ENCODE measurements at places on chromosomes 5 and 9.

DNA sequence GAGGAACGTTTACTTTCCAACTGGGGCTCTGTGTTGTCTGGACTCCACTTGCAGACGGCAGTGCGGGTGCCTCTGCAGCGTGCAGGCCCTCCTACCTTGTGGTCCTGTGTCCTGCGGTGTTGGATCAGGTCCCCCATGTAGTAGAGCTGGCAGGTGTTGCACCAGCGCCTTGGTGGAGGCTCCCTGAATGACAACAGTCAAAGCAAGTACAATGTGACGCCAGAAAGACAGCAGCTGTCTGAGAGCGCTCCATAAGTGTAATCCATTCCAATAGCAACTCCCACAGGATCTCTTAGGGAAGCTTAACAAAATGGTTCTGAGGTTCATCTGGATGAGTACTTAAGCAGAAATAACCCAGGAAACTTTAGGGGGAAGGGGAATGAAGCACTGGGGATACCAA lies 9.9 kb downstream of the BBLN start:
- peaks cover 60% of the 10 kb centered on the region for H3K36me3 ChIP-seq
- no peak overlapping the region for H3K4me3 ChIP-seq
- H3K27ac ChIP-seq: no peak overlapping the region

DNA sequence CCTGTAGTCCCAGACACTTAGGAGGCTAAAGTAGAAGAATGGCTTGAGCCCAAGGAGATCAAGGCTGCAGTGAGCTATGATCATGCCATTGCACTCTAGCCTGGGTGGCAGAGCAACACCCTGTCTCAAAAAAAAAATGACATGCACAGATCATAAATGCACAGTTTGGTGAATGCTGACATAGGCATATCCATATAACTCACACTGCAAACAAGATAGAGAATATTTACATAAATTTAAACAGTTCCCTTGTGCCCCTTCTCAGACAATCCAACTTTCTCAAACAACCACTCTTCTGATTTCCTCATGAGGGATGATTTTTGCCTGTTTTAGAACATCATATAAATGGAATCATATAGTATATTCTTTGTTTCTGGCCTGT lies 88.7 kb upstream of the CAST start:
- H3K36me3 ChIP-seq: no peaks in the 10 kb centered on the region
- H3K4me1 ChIP-seq: no peaks in the 10 kb centered on the region
- no peak overlapping the region for H3K27ac ChIP-seq
- H3K4me3 ChIP-seq: no peak overlapping the region
- DNase-seq: no peak

DNA sequence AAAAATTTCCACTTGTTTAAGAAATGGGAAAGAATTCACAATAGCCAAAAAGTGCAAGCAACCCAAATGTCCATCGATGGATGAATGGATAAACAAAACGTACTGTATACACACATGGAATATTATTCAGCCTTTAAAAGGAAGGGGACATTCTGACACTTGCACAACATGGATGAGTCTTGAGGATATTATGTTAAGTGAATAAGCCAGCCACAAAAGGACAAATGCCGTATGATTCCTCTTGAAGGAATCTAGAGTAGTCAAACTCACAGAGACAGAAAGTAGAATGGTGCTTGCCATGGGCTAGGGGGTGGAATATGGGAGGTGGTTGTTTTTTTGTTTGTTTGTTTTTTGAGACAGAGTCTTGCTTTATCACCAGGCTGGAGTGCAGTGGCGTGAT lies 3.8 kb upstream of the ATP6V0E1 start:
- no peak for DNase-seq
- H3K27me3 ChIP-seq: peaks cover 17% of the 10 kb centered on the region
- H3K36me3 ChIP-seq: no peaks in the 10 kb centered on the region
- H3K27ac ChIP-seq: no peak overlapping the region

DNA sequence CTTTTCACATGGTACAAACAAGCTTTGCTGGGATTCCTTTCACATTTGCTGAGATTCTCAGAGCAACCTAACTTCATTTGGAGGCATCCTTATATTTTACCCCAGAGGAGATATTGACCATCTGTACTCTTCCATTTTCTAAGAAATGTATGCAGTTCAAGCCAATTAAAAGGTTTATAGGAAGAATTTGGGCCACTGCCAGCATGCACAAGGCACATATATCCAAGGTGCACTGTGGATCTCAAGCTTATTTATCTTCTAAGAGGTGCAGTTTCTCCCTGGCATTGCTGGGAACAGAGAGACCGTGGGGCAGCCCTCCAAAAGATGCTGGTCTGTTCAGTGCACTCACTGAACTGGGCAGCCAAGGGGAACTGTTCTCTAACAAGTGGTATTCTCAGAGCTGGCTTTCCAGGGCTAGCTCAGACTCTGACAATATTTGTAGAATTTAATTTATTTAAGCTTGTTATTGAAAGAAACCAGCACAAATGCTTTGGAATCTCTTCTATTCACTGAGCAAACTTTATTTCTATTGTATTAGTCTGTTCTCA lies 213.3 kb downstream of the TENT4A start:
- no peaks in the 10 kb centered on the region for H3K4me1 ChIP-seq
- H3K27ac ChIP-seq: no peak overlapping the region
- H3K27me3 ChIP-seq: no peaks in the 10 kb centered on the region
- H3K36me3 ChIP-seq: no peaks in the 10 kb centered on the region

- H3K27ac ChIP-seq: no peak overlapping the region
- H3K27me3 ChIP-seq: no peaks in the 10 kb centered on the region
- H3K4me1 ChIP-seq: peaks cover 6% of the 10 kb centered on the region
- H3K36me3 ChIP-seq: peaks cover 74% of the 10 kb centered on the region
Measured at GRCh38 chr5:43551731-43552130, 5.1 kb downstream of the PAIP1 start.

- no peak overlapping the region for H3K27ac ChIP-seq
- no peaks in the 10 kb centered on the region for H3K27me3 ChIP-seq
- H3K4me1 ChIP-seq: peaks cover 19% of the 10 kb centered on the region
- DNase-seq: no peak
- peaks cover 55% of the 10 kb centered on the region for H3K36me3 ChIP-seq
Measured at GRCh38 chr5:150527038-150527437, 19.1 kb downstream of the NDST1 start.
